Activated CD4-positive, alpha-beta T cell treated with anti-CD3 and anti-CD28 coated beads, Interleukin-2, amount 50 U/mL, for 48 hours (primary cell): ENCODE measurements at places on chromosomes 12 and 14.

DNA sequence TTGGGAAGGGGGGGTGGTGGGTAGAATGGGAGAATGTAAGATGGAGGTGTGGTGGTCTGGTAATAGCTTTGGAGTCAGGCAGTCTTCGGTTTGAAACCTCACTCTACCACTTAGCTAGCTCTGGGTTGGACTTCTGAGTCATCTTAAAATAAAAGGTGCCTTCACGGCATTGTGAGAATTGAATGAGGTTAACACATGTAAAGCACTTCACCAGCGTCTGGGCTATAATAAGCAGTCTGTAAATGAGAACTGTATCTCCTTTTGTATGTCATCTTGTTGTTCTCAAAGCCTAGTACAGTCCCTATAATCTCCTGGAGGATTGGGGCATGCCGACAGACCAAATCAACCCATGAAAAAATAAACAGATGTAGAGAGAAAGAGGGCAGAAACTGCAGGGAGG is 11.2 kb downstream of the C2CD5 start:
- DNase-seq = no peak

- peak; percentile 29 for DNase-seq
Measured at GRCh38 chr12:38771871-38772270, 133.5 kb downstream of the CPNE8 start.

- DNase-seq = no peak
Measured at GRCh38 chr12:20213723-20214625, 154.4 kb upstream of the PDE3A start.

DNA sequence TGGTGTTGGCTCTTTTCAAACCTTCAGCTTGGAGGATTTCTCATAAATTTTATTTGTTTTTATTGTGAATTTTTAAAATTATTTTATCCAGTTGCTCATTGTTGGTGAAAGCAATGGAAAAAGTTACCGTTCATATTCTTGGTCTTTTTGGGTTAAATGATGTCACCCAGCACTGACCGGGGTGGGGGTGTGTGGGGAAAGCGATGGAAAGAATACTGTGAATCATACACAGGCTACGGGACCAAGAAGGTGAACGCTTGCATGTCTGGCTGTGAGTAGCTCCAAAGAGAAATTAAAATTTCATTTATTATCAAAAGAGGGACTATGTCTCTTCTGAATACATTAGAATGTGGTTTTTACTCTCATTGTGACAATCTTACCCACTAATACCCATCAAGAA is 430.1 kb downstream of the AEBP2 start:
- peak; percentile 34 for DNase-seq

DNA sequence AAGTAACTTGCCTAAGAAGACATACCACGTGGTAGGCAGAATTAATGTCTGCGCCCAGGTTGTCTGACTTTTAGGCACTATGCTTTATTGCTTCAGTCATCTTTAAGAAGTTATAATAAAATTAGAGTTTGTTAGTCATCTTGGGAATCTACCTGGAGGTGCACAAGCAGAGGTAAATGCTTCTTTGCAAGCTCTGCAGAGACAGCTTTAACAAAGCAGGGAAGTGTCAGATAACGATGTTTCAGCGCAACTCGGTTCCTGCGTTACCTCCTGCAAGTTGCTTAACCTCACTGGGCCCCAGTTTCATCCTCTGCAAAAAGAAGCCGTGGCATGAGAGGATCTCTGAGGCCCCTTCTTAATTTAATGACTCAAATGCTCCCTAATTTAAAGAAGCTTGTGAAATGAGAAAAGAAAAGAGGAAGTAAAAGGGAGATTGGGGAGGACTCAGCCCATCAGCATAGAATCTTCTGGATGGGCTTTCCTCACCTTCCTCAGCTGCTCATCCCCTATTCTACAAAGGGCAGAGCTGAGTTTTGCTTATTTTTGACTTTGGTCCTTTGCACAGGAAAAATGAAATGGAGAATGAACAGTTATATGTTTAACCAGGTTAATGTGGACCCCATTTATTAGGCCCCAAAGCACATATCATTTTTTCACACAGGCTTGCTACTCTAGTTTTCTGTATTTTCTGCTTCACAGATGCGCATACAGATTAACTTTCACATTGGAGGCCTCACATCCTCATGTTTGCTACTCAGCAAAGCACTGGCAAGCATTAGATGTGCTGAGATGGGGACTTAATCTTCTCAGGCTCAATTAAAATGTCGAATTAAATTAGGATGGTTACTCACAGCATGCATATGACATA is 5.1 kb downstream of the ARHGDIB start:
- DNase-seq = no peak

DNA sequence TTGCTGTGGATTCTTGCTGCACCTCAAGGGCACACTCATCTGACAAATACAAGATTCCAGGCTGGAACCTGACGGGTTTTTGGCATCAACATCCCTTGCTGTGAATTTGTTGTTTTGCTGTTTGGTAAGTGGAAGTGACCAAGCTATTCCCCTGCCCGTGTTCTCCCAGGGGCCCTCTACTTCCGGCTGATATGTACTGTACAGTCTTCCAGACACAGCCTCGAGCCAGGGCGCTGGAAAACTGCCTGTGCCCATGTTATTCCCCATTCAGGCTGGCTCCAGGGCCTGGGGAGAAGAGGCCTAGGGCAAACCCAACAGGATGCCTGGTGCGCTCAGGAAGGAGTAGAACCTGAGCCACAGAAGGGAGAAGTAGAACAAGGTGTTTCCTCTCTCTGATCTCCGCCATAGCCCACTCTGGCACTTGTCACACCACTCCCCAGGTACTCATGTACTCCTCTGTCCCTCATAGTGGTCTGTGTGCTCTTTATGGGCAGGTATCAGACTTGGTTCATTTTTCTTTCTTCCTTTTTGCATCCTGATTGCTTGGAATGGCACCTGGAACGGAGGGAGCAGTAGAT is 67.8 kb upstream of the LTA4H start:
- no peak for DNase-seq

DNA sequence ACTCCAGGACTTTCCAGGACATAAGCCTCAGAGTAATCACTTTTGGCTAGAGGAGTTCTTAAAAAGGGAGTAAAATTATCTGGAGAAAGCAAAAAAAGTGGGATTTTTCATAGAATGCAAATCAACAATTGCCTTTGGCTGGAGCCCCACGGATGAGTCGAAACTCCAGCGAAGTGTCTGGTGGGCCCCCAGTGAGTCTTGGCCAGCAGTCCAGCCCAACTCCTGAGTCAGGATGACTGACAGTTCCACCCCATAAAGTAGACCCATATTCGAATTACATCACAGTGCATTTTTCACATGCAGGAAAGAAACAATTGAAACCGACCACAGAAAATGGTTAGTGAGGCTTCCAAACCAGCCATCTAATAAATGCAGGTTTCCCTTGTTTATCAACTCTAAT is 265.7 kb downstream of the BCL11B start:
- no peak for DNase-seq

GRCh38 chr14:28901631-28902030 is 135.0 kb downstream of the FOXG1 start:
- DNase-seq = no peak

GRCh38 chr12:48978291-48978740 is at the start of gene WNT1:
Gene WNT1, plus strand, starts transcription at chr12:48978322. Its CDS starts 329 bp downstream, at chr12:48978651.
- peak; percentile 28 for DNase-seq

DNA sequence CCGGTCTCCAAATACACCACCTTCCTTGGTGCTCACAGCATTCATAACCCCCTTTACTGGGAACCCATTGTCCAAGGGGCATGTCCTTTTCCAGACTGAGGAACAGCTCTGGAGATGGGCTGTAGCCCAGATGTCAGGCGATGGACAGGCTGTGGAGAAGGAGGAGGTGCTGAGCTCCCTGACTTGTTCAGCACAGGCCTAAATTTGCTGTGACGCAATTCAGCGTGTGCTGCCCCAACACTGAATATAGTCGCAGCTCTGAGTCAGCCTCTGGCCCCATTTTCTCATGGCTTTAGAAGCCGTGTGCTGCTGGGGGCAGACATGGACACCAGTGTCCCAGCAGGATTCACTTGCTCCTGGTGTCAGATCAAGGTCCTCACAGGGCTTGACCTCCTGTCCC is 269.1 kb downstream of the EMP1 start:
- DNase-seq = no peak

GRCh38 chr14:61386173-61386772 is 64.9 kb downstream of the PRKCH start:
- no peak for DNase-seq

DNA sequence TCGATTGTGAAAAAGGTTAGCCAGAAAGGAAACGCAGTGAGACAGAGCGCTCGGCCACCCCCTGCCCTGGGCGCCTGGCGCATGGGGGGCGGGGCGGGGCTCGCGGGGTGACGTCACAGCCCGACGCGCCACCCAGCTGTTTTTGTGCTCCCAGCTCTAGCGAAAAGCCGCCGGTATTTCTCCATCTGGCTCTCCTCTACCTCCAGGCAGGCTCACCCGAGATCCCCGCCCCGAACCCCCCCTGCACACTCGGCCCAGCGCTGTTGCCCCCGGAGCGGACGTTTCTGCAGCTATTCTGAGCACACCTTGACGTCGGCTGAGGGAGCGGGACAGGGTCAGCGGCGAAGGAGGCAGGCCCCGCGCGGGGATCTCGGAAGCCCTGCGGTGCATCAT is at the start of gene GABARAPL1:
GABARAPL1 (plus strand) TSS at position 139 of the 393 bp plus-strand sequence; CDS start at position 392, 253 bp downstream.
- DNase-seq = peak; percentile 75

DNA sequence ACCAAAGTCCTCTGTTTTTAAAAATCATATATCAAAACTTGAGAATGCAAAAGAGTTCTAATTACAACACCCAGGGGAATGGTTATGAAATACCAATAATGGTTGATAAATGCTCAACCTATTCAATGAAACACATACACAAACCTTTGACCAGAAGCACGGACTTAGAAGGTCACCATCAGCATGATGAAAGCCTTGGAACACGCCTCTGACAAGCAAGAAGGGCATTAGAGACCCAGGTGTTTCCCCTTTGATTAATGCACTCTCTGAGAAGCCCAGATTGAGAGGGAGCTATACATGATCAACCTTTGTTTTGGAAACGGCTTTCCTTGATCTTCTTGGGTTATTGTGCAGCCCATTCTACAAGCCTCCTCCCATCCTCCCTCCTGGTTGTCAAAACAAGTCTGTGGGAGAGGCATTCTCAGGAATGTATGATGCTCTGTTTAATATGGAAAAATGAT is 69.0 kb downstream of the ZFP36L1 start:
- no peak for DNase-seq

- no peak for DNase-seq
Measured at GRCh38 chr12:75587340-75588106, 76.1 kb upstream of the KRR1 start.

DNA sequence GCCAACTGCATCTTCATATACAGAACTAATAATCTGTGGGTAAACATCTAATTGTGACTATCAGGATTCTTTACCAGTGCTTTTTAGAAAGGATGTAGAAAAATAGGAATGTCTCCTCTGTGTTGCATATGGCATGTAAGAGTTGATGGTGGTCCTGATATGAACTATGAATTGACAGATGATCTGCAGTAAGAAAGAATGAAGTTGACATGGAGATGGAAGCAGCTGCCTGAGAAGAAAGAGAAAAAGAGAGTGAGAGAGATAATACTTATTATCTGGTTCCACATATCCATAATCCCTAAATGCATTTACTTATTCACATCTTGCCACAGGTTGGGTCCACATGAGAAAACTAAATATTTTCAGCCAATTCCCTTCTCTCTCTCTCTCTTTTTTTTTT is 1022.9 kb downstream of the SLC6A15 start:
- DNase-seq = no peak

GRCh38 chr14:99968191-99968920 is 96.9 kb upstream of the EVL start:
- no peak for DNase-seq

DNA sequence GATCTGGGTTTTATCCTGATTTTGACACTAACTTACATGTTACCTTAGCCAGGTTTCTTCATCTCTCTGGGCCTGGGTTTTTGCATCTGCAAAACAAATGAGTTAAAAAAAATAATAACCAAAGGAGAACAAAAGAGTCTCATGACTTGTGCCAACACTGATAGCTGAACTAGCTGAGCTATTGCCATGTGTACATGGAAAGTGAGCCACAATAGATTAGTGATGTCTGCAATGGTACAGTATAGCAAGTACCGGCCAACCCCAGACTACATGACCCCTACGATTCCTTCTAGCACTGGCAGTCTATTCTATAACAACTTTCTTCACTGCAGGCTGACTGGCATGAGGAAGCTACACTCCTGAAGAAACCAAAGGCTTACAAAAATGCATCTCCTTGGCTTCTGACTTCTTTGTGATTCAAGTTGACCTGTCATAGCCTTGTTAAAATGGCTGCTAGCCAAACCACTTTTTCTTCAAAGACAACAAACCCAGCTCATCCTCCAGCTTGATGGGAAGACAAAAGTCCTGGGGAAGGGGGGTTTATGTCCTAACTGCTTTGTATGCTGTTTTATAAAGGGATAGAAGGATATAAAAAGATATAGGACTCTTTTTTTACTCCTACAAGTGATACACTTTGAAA is 123.7 kb downstream of the DAD1 start:
- DNase-seq = no peak

- no peak for DNase-seq
Measured at GRCh38 chr12:130463275-130463658, 125.6 kb downstream of the PIWIL1 start.

- DNase-seq = no peak
Measured at GRCh38 chr14:95440496-95440895, 76.0 kb downstream of the SYNE3 start.

GRCh38 chr12:5345534-5345933 is 86.4 kb upstream of the NTF3 start:
- DNase-seq = no peak

DNA sequence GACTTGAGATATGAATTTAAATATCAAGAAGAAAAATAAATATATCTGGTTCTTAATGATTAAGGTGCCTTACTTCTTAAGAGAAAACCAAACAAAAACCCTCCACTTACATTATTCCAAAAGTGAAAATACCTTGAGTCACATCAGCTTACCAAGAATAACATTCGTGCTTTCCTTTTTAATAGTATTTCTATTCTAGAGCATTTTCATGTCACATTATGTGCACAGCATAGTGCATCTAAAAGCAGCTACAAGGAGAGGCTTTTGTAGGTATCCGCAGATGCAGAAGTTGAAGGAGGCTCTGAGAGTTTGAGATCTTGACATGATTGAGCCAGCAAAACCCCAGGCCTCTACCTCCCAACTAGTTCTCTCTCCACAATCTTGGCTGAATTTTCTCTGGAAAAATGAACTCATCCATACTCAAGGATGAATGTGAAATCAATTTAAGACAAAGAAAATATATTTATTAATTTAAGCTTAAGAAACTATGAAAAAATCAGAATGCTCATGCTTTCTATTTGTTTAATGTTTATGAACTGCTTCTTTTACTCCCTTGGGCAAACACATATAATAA is 275.0 kb downstream of the AKAP6 start:
- DNase-seq = no peak

- DNase-seq = no peak
Measured at GRCh38 chr12:3820122-3820521, 53.1 kb downstream of the PARP11 start.
